Stimulated activated CD4-positive, alpha-beta T cell treated with anti-CD3 and anti-CD28 coated beads, Interleukin-1b, Interleukin-23, amount 100 ng/mL, for 1 hour (primary cell): ENCODE measurements at places on chromosomes 2 and 18.

- no peak for DNase-seq
Observed at GRCh38 chr2:143140864-143141661, 11.8 kb downstream of the ARHGAP15 start.

DNA sequence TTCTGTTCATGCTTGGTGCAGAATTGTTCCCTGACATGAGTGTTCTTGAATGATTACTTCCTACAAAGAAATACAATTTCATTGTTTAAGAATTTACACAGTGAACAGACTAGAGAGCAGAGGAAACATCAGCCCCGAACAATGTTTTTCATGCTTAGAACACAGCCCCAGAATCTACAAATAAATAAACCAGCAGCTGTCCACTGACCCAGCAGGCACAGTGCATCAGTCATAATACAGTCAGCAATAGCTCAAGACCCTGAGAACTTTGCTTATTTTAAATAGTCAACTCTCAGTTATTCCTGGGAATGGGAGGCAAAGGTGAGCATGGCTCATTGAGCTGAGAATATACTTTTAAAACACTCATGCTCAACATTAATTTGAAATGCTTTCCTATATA is 38.4 kb downstream of the XIRP2 start:
- DNase-seq, result no peak

DNA sequence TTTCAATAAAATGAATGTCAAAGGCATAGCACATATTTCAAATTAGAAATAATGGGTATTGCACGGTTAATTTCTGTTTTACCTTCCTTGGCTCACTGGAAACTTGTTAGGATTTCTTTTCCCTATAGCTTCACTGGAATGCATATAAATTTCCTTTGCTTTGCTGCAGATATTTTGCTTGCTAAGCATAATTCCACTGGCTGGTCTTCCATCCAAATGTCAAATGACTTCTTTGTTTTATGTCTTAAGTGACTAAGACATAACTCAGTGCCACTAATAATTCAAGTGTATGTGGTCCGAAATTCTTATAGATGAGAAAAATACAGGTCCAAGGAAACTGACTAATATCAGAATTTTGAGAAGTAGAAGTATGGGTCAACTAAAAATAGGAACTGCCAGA is 182.8 kb upstream of the PGAP1 start:
- DNase-seq, result no peak

- no peak for DNase-seq
Observed at GRCh38 chr2:43372416-43373081, 146.1 kb upstream of the ZFP36L2 start.

DNA sequence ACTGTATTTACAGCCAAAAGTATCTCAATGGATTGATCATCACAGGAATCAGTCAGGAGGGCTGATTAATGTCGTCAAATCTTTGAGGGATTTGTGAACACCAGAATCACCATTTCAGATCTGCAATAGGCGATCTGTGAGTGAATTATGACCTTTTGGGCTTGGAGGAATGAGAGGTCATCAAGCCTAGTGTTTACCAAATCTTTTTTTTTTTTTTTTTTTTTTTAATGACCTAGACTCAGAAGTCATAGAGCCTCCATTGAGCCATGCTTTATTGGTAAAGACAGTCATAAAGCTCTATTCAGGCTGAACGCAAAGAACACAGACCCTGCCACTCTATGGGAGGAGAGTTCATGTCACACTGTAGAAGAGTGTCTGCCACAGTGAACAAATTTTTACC is 97.7 kb downstream of the SOCS6 start:
- DNase-seq, result no peak

DNA sequence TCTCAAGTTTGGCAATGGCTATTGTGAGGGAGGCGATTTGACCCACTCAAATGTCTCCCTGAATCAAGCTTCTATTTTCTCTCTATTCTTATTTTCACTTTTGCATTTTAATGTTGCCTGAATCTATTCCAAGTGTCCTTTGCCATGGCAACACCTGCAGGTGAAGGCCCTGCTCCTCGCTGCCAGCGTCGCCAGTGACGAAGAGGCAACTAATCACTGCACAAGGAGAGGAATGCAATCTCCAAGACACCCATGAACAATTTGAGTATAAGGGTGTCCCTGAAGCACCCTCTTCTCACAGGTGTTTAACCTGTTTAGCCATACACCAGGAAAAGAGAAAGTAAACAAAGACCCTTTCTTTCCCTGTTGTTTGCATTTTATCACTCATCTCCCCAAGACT is 165.6 kb upstream of the VRK2 start:
- DNase-seq, result no peak

DNA sequence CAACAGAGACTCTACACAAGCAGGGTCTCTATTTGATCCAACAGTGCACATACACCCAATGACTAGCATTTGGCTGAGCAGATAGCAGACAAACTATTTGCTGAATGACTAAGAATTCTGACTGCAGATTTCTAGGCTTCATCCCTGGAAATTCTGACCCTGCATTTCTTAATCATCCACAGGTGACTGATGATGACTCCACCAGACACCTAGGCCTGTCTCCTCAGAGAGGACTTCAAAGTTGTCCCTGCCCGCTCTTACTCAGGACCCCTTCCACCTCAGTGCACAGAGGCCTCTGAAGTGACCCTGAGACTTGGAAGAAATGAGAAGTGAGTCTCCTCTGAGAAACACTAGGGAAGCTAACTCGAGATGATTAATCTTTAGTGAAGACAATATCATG is 51.3 kb downstream of the SEPTIN10 start:
- DNase-seq, result no peak

DNA sequence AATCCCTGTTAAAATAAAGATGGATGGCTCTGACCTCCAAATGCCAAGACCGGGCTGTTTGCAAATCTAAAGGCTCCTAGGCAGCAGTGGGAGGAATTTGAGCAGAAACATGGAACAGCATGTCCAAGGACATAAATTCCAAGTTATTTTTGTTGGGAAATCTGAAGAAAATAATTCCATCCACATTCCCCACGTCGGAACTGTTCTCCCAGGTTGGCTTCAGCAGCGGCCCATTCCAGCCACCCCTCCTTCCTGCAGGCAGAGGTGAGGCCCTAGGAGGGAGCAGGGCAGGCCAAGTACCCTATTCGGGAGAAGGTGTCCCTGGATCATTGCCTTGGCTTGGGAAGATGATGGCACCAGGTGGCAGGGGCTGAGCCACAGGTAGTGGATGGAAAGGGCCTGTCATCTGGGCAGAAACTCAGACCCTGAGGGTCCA is 117.1 kb downstream of the CAPN13 start:
- DNase-seq, result no peak

DNA sequence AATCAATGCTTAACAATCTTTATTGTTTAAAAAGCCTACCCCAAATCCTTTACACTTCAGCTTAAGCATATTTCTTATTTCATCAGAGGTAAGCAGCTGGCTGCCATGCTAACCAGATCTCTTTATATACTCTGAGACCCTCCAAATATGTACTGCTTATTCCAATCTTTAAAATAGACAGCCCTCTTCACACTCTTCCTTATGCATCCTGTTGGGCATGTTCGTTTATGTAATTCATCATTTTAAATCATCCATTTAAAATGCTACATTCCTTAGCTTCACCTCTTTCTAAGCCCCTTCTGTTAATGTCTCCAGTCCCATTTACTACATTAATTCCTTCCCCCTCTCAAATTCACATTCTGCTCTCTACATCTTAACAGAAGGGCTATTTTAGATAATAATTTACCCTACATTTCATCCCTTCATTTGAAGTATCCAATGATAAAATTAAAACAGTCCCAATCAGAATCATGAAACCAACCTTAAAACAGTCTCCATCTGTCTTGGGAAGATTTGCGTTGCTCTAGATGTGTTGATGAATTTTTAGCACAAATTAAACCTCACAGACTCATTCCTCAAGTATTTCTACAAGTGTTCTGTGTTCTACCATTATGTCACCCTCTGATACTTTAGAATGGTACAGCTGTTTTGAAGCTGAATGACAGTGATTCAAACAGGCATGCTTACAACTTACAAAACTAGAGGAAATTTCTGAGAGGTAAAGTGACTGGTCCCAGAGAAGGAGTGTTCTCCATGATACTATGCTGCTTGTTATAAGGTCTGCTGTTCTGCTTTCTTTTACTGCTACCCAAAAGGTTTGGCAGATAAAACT is 59.1 kb downstream of the ZNF385B start:
- DNase-seq, result no peak

GRCh38 chr2:119508756-119509155 is 15.5 kb downstream of the SCTR start:
- no peak for DNase-seq

DNA sequence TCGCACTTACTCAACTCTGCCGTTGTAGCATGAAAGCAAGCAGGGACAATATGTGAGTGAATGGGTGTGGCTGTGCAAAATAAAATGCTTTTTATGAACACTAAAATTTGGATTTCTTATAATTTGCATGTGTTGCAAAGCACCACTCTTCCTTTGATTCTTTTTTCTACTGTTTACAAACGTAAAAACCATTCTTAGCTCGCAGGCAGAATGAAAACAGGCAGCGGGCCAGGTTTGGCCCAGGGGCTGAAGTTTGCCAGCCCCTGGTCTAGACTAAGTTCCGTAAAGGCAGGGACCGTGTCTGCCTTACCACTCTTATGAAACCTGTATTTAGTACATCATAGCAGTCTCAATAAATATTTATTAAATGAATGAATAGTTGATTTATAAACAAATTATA is 83.7 kb upstream of the SPATS2L start:
- no peak for DNase-seq
